Right renal cortex interstitium (tissue), 3 donors: ENCODE measurements at places on chromosomes 5 and 9.

GRCh38 chr9:84456527-84456926 lies 116.0 kb upstream of the SLC28A3 start:
- DNase-seq = no peak

DNA sequence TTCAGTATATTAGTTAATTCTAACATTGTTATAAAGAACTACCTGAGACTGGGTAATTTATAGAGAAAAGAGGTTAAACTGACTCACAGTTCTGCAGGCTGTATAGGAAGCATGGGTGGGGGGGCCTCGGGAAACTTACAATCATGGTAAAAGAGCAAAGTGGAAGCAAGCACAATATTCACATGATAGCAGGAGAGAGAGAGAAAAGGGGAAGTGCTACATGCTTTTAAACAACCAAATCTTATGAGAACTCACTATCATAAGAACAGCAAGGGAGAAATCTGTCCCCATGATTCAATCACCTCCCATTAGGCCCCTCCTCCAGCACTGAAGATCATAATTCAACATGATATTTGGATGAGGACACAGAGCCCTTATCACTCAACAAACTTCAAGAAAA lies 324.9 kb downstream of the ZNF608 start:
- DNase-seq = no peak

DNA sequence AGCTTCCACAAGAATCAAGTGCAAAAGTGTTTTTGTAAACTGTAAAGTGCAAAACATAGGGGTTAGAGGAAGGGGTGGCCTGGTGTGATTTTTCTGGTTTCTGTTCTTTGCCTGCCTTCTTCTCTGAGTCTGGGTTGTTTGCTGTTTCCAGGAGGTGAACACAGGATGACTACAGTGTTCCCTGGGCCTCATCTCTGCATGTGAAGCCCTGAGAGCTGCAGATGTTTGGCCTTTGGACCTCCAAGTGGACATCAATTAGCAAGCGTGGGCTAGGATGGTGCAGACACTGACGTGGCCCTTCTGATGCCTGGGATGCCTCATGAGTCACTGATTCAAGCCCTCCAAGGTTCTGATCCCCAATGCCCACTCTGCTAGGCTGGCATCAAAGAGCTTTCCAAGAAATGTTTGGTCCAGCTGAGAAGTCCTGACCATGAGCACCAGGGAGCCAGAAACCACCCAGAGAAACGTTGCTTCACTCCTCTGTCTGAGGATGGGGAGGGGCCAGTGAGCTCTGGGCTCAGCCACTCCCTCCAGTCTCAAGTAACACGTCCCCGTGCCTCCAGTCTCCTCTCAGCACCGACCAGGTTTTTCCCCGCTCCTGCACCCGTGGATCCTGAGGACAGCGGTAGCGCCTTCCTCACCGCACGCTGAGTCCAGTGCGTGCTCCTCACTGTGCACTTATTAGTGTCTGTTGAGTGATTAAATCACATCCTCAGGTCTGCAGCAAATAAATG lies 7.6 kb downstream of the IL9 start:
- DNase-seq = no peak

DNA sequence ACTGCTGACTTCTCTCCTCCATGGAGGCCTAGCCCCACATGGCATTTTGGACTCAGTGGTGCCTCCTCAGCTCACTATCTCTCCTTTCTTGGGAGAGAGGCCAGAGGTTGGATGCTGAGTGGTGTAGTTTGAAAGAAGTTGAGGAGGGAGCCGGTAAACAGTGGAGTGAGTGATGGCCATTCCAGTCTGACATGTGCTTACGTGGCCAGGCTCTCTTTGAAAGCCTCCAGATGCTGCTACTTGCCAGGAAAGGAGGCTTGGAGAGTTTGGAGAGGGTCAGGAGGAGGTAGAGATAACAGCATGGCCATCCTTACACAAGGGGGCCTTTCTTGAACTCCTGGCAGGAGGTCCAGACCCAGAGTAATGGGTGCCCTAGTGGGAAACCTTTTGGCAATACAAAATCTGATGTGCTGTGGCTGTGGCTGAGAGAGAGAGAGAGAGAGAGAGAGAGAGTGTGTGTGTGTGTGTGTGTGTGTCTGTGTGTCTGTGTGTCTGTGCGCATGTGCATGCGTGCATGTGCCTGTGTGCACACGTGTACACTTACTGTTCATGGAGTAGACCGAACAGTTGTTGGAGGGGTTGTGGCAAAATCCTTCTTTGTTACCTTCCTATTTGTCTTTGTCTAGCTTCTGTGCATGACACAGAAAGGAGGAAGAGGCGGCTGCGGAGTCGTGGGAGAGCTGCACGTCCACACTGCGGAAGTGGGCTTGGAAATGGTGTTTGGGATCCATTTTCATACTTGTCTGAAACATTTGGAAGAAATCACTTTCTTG lies 37.8 kb downstream of the RALGPS1 start:
- no peak for DNase-seq

DNA sequence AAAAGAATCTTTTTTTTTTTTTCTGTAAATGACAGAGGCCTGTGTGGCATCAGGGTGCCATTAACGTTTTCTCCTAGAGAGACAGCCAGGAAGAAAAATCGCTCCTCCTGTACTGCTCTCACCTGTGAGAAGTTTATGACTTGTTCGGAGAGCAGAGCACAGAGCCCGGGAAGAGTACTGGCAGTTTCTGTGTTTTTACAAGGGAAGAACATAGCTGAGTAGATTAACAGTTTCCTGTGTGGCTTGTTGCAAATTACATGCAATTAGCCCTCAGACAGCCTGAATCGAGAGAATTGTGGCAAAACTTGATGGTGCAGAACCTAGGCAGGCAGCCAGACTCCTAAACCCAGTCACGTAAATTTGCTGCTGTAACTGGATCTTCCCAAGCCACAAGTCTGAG lies 32.1 kb downstream of the PRKACG start:
- no peak for DNase-seq

DNA sequence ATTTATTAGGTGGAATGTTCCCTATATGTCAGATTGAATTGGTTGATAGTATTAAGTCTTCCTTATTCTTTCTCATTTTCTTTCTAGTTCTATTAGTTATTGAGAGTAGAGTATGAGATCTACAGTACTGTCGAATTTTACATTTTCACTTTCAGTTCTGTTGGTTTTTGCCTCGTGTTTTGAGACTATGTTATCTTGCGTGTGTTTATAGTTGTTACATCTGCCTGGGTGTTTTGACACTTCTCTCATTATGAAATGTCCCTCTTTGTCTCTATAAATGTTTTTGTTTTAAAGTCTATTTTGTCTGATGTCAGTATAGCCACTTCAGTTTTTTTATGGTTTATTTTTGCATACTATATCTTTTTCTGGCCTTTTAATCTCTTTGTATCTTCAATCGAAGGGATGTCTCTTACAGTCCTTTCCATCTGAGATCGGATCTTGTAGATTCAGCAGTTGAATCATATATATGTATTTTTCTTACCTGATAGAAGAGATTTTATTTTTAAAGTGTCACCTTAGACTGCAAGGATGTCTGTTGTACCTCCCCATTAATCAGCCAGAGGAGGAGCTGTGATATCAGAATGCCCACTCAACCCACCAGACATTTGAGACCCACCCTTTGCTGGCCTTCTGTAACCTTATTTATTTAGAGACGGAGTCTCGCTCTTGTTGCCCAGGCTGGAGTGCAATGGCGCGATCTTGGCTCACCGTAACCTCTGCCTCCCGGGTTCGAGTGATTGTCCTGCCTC lies 20.7 kb downstream of the EHMT1 start:
- DNase-seq = no peak

- no peak for DNase-seq
These were observed 69.8 kb downstream of the UBE2QL1 start for GRCh38 chr5:6518298-6519057.

DNA sequence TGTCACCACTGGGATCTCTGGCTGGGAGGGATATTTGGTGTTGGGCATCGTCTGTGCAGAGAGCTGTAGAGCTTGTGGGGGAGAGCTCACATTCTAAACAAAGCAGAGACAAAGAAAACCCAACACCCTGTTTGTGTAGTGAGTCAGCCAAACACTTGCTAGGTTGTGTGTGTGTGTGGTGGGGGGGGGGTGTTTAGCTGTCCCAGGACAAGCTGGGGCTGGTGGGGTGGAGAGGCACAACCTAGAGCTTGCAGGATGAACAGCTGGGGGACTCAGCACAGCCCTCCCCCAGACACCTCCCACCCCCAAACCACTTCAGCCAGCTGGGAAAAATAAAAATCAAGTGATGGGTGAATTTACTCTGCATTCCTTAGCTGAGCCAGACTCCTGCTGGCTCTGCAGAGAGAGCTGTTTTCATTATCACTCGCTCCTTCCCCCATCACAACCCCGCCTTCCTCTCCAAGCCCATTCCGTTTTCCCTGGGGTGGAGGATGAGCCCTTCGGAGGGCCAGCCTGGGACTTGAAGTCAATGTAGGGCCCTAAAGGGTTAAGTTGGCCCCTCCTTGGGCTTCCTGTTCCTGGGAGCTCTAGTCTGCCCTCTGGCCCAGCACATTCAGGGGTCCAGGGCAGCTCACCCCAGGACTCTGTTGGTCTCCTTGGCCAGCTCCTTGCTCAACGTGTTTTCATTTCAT lies 2.6 kb downstream of the OLFML2A start:
- peak; percentile 50 for DNase-seq

- DNase-seq = no peak
These were observed 5.5 kb downstream of the TMEM8B start for GRCh38 chr9:35834260-35835215.

- DNase-seq = no peak
These were observed 405.6 kb downstream of the BRINP1 start for GRCh38 chr9:118963674-118964073.

- no peak for DNase-seq
These were observed 7.3 kb downstream of the PTGES2 start for GRCh38 chr9:128120061-128120740.

DNA sequence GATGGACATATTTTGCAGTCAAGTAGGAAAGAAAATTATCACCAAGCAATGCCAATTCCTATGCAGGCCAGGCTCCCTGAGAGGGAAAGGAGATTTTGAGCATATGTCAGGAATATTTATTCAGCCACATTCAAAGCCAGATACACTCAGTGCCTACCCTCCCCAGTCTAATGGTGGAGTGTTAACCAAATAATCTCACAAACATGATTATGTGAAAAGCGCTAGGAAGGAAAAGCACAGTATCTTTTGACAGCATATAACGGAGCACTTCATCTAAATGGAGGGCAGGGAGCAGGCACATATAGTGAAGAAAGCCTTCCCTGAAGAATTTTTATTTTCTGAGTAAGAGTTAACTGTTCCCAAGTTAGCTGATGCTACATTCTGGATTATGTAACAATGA lies 80.3 kb upstream of the SLC30A5 start:
- DNase-seq = no peak

GRCh38 chr5:81728301-81728700 lies 22.6 kb downstream of the SSBP2 start:
- DNase-seq = no peak

DNA sequence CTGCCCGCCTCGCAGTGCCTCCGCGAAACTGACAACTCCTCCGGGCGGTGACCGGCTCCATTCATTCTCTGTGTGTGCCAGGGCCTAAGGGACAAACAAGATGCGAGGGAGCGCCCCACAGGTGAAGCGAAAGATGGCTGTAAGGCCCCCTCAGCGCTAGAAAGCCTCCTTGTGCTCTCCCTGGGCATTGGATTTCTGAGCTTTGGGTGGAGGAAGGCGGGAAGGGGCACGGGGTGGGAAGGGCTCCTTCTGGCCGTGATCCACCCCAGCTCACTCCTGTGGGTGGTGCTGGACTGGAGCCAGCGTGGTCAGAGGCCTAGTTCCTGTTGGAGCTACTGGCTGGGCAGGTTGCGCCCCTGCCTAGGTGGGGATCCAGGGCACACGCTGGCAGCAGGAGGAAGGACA lies 943 bp downstream of the GALNT12 start:
- DNase-seq = no peak

DNA sequence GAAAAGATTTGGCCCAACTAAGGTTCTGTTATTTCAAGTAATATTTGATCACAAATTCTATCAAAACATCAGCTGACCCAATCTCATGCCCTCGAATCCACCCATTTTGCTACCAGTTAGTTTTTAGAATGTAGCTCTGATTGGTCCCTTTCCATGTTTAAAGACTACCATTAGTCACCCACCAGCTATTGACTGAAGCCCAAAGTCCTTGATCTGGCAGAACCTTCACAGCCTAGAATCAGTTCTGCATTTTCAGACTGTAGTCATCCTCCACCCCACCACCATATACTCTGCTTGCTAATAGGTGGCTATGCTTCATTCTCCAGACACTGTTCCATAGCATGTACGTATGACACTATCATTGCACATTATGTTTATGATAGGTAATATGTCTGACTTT lies 182.2 kb upstream of the TARS1 start:
- no peak for DNase-seq

GRCh38 chr9:87433853-87434252 lies 63.8 kb upstream of the DAPK1 start:
- DNase-seq = no peak

GRCh38 chr5:172274951-172275753 lies 8.4 kb downstream of the UBTD2 start:
- DNase-seq = no peak

DNA sequence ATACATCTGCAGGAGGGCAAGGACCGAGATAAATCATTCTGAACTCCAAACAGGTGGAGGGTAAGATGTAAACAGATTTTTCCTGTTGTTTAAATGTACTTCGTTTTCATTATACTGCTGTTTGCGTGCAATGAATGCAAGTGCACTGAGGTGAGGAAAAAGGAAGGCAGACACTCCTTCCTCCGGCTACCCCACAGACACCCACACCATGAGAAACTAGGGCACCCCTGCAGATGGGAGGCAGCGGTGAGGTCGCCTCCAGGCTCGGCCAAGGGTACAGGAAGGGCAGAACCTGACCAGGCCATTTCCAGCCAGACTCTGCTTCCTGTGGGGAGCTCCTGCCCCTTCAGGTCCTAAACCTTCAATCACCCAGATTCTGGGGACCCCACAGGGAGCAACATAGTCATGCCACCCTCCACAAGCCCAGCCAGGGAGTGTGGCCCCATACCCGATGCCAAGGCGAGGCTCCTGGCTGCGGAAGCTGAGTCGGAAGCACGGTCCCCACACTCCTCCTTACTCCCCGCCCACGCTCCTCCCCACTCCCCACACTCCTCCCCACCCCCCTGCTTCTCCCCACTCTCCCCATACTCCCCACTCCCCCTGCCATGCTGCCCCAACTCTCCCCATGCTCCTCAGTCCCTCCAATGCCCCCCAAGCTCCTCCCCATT lies 37.1 kb downstream of the VAV2 start:
- no peak for DNase-seq

GRCh38 chr5:171650597-171650996 lies 135.0 kb upstream of the SMIM23 start:
- DNase-seq = no peak

DNA sequence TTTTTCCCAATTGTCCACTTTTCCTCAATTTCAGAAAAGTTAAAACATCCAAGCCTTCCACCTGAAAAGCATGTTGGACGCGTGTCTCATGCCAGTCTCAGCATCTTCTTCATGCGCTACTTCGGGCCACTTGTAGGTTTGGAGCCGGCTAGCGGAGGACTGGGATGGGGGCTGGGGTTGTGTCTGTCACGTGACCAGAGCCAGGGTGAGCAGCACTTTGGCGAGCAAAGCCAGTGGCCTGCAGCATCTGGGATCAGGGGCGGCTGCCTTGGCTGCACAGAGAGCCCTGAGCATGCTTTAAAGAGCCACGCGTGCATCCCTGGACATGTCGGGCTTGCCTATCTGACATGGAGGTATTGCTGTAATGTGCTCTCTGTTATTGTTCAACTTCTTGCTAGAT lies 41.2 kb downstream of the SLC6A3 start:
- DNase-seq = no peak
